Fibroblast of skin of back (primary cell): ENCODE measurements at places on chromosomes 6 and 20.

- DNase-seq, result peak; percentile 69
Observed at GRCh38 chr6:21752054-21752811, 158.7 kb downstream of the SOX4 start.

DNA sequence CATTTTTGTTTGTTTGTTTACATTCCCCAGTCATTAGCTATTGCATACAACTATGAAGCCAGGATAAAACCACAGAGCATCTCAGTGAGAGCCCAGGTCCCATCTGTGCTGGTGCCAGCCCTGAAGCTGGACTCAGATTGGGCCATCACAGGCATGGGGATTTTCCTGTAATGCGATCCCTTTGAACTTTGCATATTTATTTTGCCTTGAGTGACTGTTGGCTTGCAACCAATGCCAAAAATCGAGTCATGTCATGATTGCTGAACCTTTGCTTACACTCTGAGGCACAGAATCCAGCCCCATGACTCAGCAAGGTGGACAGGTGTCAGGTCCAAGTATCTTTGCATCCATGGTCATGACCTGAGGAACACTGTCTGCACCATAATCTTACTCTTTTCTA, 46.2 kb upstream of the GGTLC1 start:
- DNase-seq, result no peak

DNA sequence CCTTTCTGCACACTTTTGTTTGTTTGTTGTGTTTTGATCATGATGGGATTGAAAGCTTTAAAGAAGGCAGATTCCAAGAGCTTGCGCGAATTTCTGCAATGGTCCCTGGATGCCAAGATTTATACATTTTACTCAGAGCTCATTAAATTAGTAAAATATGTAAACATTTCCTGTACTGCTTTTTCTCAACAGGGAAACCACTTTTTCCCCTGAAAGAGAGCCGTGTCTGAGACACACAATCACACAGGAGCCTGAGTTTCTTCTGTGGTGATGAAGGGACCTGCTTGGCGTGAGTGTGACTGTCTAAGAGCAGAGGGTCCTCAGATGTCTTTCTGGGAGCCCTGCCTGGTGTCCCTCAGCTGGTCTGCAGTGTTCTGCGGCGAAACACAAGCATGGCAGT, 12.1 kb upstream of the TAGAP start:
- DNase-seq, result no peak

DNA sequence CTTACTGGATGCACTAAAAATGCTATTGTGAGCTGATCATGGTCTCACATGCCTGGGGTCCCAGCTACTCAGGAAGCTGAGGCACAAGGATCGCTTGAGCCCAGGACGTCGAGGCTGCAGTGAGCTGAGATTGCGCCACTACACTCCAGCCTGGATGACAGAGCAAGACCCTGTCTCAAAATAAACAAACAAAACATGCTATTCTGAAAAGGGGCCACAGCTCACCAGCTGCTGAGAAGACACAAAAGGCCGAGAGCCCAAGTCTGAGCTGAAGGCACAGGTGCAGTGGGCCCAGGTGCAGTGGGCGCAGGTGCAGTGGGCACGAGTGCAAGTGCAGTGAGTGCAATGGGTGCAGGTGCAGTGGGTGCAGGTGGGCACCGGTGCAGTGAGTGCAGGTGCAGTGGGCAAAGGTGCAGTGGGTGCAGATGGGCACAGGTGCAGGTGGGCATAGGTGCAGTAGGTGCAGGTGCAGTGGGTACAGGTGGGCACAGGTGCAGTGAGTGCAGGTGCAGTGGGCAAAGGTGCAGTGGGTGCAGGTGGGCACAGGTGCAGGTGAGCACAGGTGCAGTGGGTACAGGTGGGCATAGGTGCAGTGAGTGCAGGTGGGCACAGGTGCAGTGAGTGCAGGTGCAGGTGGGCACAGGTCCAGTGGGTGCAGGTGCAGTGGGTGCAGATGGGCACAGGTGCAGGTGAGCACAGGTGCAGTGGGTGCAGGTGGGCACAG, 16.0 kb downstream of the ZBTB46 start:
- DNase-seq, result no peak

DNA sequence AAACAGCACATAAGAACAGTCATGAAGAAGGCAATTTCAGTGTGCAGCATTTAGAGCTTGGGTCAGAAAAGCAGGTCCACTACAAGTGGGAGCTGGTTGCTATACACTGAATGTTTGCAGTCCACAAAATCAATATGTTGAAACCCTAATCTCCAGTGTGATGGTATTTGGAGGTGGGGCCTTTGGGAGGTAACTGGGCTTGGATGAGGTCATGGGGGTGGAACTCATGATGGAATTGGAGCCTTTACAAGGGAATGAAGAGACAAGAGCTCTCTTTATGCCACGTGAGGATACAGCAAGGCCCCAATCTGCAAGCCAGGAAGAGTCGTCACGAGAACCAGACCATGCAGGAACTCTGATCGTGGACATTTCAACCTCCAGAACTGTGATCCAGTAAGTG, 216.7 kb upstream of the SLC35B3 start:
- DNase-seq, result no peak

- DNase-seq, result peak; percentile 74
Observed at GRCh38 chr6:30678964-30679726, 6.3 kb upstream of the DHX16 start.

DNA sequence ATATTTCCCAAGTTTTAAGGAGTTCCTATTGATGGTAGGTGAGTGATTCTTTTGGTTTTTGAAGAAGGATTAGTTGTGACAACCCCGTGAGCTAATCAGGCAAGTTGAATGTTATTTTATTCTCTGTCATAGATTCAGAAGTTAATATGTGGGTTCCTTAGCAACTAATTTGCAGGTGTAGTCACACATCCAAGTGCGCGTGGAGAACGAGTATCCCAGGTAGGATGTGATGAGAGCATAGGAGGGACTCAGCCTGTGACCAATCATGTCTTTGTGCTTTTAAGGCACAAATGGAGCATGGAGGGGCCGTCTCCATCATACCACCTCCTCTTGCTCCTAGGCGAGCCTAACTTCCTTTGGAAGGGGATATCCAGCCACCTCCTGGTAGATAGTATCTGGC, 41.1 kb downstream of the PPP1R14C start:
- no peak for DNase-seq

DNA sequence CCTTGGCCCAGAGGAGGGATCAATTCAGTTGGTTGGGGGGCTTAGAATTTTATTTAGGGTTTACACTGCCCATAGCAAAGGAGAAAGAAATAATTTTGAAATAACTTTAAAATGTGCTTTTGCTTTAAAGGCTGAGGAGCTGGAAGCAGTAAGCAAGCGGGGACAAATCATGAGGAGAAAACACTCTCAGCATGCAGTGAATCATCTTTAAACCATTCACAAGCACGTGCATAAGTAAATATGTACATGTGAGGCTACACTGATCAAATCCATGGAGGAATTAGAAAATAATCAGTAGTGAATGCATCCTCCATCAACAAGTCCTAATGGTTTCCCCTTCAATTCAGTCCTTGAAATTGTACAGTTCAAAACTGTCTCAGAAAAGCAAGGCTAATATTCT, 181.0 kb downstream of the MTFR2 start:
- DNase-seq, result peak; percentile 81

DNA sequence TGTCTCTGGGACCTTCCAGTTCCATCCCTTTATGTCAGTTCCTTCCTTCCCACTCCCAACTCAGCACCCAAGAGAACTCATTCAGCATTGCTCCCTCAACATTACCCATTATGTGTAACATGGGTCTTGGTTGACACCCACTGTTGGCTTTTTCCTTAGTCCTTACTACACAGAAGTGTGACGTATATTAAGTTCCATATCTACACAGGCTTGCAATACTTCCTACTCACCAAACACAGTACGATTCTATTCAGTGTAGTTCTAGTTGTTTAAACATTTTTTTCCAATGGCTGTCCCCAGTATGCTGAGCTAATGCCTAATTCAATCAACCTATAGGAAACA, 37.7 kb downstream of the ARHGAP18 start:
- no peak for DNase-seq

DNA sequence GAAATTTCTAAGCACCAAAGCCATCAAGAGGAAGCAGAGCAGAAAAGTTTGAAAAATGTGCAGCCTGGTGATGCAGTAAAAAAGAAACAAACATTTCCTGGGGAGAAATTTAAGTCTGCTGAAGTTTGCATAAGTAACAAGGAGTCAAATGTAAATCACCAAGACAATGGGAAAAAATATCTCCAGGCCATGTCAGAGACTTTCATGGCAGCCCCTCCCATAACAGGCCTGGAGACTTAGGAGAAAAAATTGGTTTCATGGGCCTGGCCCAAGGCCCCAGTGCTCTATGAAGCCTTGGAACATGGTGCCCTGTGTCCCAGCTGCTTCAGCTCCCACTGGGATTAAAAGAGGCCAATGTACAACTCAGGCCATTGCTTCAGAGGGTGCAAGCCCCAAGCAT, 30.1 kb upstream of the EPM2A start:
- no peak for DNase-seq

GRCh38 chr6:14123386-14124111, 6.0 kb downstream of the CD83 start:
- DNase-seq, result peak; percentile 83

- DNase-seq, result no peak
Observed at GRCh38 chr6:138652824-138653223, 120.7 kb upstream of the CCDC28A start.

DNA sequence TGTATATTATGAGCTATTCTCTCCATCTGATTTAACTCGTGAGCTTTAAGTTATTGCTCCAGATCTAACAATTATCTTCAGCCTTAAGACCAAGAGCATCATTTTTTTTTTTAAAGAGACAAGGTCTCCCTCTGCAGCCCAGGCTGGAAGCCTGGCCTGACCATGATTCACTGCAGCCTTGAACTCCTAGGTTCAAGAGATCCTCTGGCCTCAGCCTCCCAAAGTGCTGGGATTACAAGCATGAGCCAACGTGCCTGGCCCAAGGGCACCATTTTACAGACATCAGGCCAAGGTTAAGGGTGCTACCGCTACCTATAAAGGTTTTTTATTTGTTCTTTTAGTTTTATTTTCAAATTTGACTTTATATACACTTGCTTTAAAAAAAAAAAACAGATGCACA, 2.3 kb downstream of the SUPT3H start:
- no peak for DNase-seq

DNA sequence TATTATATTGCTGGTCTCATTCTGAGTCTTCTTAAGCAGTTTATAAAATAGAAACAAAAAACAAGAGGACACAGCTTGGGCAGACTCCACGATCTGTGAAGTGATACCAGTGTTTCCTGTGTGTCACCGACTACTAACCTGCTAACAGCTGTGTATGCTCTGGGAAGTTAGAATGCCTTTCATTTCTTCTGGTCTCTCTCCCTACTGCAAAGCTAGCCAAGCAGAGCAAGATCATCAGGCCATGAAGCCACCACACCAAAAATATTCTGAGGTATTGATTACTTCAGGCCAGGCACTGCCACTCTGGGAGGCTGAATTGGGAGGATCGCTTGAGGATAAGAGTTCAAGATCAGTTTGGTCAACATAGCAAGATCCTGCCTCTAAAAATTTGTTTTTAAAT, 46.9 kb upstream of the SMIM29 start:
- no peak for DNase-seq

DNA sequence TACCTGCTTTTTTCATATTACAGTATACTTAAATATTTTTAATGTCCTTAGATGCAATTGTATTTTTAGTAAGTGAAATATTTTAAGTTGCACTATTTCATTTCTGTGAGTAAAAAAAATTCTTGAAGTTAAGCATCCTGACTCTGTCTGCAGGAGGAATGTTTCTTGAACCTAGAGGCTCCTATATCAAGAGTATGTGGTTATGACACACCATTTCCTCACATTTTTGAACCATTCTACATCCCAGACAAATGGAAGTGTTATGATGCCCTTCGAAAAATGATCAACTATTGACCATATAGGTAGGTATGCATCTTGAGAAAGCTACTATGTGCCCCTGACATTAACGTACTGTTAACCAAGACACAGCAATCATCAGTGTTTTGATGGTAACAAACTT, 237.0 kb downstream of the BCKDHB start:
- DNase-seq, result peak; percentile 68

DNA sequence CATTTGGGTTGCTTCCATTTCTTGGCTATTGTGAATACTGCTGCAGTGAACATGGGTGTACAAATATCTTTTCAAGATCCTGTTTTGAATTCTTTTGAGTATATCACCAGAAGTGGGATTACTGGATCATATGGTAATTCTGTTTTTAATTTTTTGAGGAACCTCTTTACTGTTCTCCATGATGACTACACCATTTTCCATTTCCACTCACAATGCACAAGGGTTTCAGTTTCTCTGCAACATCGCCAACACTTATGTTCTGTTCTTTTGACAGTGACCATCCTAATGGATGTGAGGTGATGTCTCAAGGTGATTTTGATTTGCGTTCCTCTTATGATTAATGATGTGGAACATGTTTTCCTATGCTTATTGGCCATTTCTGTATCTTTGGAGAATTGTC, 214.4 kb upstream of the ZFP64 start:
- no peak for DNase-seq

GRCh38 chr6:28257042-28257441, 2.1 kb upstream of the NKAPL start:
- DNase-seq, result no peak

GRCh38 chr6:139473231-139473701, 98.8 kb upstream of the CITED2 start:
- DNase-seq, result peak; percentile 16

DNA sequence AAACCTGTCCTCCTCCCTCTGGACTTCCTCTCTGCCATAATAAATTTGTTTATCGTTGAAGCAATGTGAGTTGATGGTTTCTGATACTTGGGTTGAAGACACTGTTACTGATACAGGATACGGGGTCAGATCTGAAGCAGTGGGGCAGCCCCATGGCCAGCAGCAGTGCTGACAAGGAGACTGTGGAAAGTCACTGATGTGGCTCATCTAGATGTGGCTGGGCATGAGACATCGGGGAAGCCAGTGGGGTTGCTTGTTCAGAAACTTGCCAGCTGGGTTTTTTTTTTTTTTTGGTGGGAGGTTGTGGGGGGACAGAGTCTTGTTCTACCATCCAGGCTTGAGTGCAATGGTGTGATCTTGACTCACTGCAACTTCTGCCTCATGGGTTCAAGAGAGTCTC, 2.6 kb upstream of the BPI start:
- no peak for DNase-seq

GRCh38 chr6:152986978-152987377, 4.1 kb upstream of the FBXO5 start:
- no peak for DNase-seq

GRCh38 chr20:8602389-8603116, 466.3 kb upstream of the PLCB4 start:
- DNase-seq, result no peak

GRCh38 chr6:135782546-135782945, 69.0 kb upstream of the PDE7B start:
- peak; percentile 22 for DNase-seq
